ENCODE measurements at places on chromosomes 1 and 21.

DNA sequence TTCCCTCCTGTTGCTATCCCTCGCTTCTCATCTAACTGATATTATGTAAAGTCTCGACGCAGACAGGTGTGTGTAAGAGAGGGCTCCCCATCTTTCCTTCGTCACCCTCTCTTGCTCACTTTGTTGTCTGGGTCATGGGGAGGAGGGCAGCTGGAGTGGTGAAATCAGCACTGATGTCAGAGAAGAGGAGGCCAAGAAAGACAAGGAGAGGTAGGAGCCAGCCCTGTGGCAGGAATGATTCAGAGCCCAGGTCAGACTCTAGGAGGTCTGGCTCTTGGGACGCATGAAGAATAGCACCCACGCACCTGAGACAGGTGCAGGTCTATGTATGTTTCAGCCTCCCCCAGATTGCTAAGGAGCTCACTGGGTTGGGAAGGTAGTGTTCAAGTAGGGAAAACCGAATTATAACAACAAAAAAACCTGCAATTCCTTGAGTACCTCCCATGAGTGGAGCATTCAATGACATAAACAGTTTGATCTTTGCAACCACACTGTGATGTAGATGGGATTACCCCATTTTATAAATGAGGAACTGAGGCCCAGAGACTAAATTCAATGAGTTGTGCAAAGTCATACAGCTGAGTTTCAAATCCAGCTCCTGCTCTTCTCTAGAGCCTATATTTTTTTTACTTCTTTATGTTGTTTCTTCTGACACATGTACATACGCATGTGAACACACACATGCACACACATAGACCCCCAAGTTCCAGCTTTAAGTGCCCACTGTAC is 10.4 kb downstream of the NUAK2 start:
- DNase-seq = no peak

DNA sequence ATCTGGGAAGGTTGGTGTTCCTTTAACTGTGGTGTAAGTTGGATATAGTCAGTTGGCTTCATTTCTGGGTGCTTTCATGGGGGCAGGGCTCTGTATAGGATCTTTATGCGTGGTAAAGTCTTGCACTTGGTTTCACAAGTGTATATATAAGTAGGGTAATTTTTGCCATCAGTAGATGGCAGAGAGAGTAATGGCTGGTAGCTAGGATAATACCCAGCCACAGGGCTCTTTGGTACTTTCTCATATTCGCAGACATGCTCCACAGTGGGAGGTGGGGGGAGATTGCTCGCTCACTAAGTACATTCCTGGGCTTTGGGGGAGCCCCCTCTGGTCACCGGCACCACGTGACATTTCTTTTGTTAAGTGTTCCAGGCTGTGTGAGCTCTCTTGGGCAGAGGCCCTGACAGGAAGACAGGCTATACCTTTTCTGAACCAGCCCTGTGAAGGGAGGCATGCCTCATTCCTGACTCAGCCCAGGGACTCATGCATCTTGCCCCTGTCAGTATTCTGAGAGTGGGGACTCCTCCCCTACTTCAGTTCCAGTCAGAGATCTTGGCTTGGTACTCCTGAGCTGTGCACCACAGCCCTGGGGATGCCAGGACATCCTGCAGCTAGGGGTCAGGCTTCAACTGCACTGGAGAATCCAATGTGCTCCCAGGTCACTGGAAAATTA is 37.6 kb downstream of the FCRL2 start:
- no peak for DNase-seq

- DNase-seq = no peak
Observed at GRCh38 chr21:37876561-37876960, 39.7 kb downstream of the KCNJ6 start.

- no peak for DNase-seq
Observed at GRCh38 chr1:212281590-212281989, 3.6 kb upstream of the PPP2R5A start.

GRCh38 chr1:117698398-117699160 is 92.7 kb downstream of the TENT5C start:
- DNase-seq = no peak
